ENCODE measurements at places on chromosomes 5 and 9. TPM values are rescaled to one million over a fixed set of nuclear protein-coding genes. Genes with fewer than 3 reads are reported as not detected.
A peak's percentile ranks its signal among the peaks of the same experiment; 100 is the strongest.

DNA sequence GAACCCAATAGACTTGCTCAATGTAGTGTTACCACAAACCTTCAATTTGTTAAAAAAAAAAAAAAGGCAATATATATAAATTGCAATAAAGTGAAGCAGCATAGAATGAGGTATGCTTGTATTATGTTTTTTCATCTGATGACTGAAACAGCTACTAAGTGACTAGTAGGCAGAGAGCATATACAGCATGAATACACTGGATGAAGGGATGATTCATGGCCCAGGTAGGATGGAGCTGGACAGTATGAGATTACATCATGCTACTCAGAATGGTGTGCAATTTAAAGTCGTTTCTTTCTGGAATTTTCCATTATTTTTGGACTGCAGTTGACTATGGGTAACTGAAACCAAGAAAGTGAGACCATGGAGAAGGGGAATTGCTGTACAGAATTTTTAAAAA, 161.2 kb downstream of the GNA14 start:
- DNase-seq = no peak

- DNase-seq = no peak
Observed at GRCh38 chr9:72552356-72552755, 30.9 kb downstream of the TMC1 start.

DNA sequence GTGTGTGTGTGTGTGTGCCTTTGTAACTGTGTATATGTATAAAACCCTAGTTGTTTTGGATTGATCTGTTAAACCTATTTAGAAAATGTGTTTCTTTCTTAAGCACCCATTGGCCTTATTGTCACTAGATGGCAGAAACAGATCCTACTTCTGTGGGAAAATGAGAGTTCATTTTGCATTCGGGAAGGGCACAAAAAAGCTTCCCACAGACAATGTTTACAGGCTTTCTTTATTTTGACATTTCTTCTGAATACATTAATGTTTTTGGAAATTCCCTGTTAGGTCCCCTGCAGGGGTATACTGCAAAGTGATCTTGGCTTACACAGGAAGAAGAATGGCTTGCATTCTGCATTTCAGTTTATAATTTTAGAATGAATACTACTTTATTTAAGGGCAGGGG, 481.8 kb upstream of the ARRDC3 start:
- no peak for DNase-seq

GRCh38 chr5:91998774-91999173, 615.7 kb upstream of the ARRDC3 start:
- no peak for DNase-seq

GRCh38 chr5:99674101-99674500, 745.3 kb upstream of the CHD1 start:
- DNase-seq = no peak

GRCh38 chr5:75993183-75993582, 90.0 kb upstream of the SV2C start:
- DNase-seq = no peak

GRCh38 chr5:443239-444151, 519 bp downstream of the EXOC3 start:
- peak; percentile 27 for DNase-seq

DNA sequence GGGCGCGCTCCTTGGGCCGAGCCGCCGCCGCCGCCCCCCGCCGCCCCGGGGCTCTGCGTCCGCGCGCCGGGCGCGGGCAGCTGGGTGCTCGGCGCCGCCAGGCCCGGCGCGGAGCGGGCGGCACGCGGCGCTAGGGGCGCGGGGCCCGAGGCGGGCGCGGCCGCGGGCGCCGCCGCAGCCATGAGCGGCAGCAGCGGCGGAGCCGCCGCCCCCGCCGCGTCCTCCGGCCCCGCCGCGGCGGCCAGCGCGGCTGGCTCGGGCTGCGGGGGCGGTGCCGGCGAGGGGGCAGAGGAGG, 351 bp downstream of the TRIO start:
- DNase-seq = no peak

DNA sequence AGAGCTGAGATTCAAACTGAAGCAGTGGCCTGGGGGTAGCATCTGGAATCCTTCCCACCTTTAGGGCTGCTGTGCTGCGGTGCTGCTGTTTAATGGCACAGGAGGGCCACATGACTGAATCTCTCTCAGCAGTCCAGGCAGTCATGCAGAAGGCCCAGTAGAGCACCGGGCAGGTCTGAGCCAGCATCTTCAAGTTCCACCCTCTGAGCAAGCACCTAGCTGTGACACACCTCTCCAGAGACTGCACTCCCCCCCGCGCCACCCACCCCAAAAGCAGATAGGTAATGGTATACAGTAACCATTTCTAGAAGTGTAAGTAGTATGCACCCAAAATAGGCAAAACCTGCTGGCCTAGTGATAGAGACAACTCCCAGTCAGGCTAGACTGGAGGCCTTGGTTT, 8.2 kb downstream of the IL4 start:
- DNase-seq = no peak

DNA sequence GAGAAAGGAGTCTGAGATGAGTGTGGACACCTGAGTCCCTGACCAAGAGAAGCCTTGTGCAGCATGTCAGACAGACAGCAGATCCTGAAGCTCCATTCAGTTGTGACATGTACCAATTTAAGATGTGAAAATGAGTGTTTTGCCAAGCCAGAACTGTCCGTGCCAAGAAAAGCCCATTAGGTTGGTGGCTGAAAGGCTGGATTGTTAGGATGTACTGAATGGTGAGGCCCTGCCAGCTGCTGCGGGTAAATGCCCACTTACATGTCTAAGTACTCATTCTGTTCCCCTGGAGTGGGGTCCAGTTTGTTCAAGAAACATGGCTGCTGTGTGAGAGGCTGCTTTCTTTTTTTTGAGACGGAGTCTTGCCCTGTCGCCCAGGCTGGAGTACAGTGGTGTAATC, 14.6 kb downstream of the DAPK1 start:
- DNase-seq = no peak

DNA sequence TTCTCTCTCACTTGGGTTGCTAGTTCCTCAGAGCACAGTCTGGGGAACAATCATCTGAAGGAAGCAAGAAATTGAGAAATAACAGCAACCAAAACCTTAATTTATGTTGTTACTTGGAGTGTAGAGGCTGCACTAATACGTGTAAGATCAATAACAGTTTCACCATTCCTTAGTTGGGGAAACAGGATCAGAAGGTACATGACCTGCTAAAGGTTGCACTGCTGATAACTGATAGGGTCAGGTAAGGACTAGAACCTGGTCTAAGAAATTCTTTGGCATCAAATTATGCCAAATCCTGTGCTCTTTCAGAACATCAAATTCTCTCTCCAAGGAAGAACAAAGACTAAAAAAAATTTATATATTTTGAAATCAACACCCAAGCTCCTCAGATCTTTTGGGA, 278.6 kb upstream of the C9orf72 start:
- DNase-seq = no peak

- DNase-seq = no peak
Observed at GRCh38 chr5:73673161-73673591, 47.2 kb downstream of the ARHGEF28 start.

- peak; percentile 64 for DNase-seq
Observed at GRCh38 chr5:14581891-14582796, 552 bp downstream of the OTULINL start.

DNA sequence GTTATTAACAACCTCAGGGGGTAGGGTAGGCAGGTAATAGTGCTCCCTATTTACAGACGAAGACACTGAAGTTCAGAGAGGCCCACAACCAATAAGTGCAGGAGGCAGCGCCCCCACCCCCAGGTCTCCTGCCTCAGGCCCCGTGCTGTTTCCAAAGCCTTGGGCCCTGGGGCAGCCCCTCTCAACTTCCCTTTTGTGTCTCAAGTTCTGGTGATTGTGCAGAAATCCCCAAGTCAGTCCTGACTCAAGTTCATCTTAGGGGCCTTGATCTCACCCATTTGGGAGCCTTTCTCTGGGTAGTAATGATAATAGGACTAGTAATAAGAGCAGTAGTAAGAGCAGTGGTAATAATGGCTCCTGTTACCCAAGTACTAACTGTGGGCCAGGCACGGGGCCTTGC, 35.5 kb upstream of the ASS1 start:
- no peak for DNase-seq

DNA sequence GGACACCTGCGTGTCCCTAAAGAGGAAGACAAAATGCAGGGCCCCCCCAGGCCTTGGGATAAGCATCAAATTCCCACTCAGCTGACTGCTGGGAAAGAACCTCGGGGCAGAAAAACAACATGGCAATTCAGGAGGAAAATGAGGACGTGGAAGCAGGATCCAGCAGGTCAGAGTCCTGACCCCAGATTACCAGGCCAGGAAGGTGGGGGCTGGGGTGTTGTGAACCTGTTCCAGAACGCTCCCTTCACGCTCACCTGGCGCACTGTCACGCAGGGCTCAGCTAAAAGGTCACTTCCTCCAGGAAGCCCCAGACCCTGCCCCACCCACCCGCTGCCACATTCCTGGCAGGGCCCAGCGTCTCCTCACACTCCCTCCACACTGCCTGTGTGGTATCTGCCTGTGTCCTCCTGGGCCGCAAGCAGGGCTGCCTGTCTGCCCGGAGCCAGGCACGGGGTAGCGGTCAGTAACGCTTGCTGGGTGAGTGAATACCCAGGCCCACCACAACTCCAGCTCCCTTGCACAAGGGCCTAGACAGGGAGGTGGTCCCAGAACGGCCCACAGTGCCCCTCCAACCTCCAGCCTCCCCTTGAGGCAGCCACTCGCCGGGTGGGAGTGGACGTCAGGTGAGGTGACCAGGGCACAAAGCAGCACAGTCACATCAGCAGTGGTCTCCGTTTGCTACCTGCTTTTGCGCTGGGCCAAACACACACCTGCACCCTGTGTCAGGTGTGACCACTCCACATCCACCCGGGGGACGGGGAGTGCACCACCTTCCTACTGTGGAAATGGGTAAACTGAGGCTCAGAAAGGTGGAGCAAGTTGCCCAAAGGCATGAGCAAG, 18.1 kb downstream of the VAV2 start:
- peak; percentile 11 for DNase-seq

DNA sequence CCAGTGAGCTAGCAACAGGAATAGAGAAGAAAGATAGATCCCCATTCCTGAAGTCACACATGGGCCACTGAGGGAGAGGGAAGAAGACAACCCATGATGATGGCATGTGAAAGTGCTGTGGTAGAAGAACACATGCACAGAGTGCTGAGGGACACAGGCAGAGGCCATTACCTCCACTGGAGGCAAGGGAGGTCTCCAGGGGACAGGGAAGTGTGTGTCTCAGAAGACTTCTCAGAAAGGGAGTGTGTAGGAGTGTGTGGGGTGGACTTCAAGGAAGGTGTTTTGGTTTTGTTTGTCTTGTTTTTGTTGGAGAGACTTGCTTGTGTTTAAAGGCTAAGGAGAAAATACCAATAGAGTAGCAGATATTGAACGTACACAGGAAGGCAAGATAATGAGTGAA, 77.0 kb upstream of the SMARCA2 start:
- DNase-seq = no peak

GRCh38 chr5:79237740-79238560, 2.0 kb downstream of the JMY start:
- no peak for DNase-seq

SLC27A6 gene
- 52.2 TPM for total RNA-seq

FCN2 gene
- total RNA-seq = not detected

CDO1 gene
- 5.4 TPM for total RNA-seq

KIF4B gene
- total RNA-seq = 0.05 TPM

MEGF10 gene
- 0.37 TPM for total RNA-seq
